Lung (tissue), 17 donors: ENCODE measurements at places on chromosomes 4 and X.

DNA sequence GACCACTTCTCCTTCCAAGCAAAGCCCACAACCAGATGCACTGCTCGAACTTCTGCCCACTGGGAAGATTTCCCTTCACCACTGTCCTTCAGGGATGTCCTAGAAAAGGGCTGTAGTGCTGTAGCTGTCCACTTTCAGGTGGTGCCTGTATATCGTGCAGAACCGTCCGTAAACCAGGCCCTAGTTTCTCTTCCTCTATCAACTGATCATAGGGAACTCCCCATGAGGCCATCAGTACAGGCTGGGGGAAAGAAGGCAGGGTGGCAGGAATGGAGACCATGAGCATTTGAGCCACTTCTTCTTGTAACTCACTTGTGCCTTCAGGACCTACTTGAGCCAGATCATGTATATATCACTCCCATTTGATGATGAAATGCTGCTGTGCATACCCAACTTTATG is 57.3 kb upstream of the FAM9B start:
- no peak for DNase-seq

DNA sequence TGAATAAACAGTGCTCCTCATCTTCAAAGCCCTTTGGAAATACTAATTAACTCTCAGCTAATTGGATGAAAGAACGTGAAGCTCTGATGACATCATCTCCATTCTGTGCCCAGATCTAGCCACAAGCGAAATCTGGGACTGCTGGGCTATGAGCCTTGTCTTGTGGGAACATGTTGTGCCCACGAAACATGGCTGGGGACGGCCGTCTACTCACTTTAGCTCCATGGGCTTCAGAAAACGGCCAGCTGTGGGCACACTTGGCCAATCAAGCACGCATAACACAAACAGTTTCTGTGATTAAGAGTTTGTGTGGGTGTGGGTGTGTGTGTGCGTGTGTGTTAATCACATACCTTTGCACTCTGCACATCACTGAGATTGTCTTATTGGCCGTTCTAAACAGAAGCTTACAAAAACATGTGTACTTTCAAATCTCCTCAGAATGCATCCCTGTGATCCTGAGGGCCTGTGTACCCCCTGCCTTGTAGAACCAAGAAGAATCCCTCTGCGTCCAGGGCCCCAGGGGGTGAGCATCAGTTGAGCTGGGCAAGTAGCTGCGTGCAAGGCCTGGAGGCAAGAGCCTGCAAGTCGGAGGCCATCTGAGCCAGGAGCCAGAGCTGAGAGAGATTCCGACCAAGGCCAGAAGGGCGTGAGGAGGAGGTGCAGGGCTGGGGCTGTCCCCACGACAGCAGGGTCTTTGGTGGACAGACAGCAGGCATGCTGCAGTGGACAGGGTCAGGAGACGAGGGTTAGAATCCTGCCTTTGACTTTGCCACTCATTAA is 18.7 kb upstream of the ZNF185 start:
- DNase-seq: no peak

DNA sequence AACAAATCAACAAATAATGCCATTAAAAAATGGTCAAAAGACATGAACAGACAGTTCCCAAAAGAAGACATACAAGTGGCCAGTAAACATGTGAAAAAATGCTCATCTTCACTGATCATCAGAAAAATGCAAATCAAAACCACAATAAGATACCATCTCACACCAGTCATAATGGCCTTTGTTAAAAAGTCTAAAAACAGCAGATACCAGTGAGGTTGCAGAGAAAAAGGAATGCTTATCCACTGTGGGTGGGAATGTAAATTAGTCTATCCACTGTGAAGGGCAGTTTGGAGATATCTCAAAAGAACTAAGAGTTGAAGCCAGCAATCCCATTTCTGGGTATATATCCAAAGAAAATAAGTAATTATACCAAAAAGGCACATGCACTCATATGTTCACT is 668.1 kb upstream of the CPEB2 start:
- DNase-seq: no peak

DNA sequence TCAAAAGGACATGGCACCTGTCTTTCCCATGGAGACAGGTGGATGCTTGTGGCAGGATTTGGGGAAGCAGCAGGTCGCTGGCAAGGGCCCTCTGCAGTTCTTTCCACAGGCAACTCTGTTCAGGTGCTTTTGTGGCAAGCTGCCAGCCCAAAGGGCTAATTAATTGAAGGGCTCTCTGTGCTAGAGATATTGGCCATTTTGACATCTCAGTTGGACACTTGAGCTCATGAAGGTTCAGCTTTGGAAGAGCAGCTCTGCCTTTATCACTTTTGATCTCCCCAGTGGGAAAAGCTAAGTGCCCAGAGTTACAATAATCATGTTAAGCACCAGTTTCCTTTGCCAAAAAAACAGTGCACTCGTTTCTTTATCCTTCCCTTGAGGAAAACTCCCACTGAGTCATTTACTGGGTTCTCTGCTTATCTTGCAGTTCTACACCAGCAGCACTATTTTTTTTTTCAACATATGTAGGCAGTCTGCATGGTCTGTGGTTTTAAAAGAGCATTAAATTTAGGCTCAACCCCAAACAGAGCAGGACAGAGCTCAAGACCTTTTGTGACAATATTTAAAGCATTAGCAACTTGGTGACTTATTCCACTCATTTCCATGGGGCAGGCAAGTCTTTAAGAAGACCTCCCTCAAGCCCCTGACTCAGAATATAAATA is 336.4 kb upstream of the RASGEF1B start:
- no peak for DNase-seq

- no peak for DNase-seq
Observed at GRCh38 chr4:184197536-184198082, 20.1 kb downstream of the ENPP6 start.

DNA sequence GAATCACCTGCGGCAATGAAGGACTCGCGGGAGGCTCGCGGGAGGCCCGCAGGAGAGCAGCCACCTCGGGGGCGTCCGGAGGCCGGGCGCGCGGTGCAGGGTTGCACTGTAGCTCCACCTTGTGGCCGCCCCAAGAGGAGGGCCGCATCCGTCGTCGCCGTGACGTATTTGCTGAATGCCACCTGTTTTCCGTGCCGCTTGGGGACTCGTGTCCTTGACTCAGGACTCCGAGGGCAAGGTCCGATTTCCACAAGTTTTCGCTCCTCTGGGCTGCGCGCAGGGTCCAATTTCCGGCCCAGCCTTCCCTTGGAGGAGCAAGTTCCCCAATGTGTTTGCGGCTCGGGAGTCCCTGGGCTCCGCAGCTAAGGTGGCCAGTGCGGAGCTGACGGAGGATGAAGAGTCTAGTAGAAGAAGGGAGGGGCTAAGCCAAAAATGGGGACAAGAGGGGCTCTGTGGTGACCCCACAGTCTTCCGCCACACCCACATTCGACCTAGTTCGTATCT is 10.7 kb upstream of the DLG3 start:
- peak; percentile 59 for DNase-seq

DNA sequence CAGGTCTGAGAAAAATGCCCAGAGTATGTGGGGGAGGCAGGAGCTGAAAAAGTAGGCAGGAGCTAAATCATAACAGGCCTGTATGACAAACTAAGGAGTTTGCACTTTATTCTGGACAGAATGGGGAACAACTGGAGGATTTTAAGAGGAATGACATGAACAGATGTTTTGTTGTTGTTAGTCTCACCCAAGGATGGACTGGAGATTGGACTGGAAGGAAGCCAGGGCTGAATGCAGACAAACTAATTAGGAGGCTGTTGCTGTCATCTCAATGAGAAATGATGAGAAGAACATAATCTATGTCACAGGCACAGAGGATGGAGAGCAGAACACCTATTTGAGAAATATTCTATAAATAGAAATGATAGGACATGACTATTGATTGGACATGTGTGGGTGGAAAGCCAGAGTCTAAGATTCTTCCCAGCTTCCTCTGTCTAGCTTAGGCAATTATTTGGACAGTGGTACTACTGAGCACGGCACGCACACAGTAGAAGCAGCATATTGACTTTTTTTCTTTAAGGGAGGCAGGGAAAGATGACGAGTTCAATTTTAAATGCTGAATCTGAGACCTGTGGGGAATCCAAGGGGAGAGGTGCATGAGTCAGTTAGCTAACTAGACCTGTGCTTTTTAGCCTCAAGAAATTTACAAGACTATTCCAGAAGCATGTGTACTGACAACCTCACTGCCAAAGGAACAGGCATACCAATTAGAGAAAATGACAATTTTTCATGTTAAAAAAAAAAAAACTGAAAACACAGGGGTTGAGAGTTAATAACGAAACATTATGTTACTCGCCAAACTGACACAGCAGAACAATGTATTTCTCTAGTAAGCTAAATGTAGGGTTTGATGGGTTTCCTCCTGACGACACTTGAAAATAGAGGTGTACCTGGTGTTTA is 963 bp upstream of the USO1 start:
- peak; percentile 29 for DNase-seq

DNA sequence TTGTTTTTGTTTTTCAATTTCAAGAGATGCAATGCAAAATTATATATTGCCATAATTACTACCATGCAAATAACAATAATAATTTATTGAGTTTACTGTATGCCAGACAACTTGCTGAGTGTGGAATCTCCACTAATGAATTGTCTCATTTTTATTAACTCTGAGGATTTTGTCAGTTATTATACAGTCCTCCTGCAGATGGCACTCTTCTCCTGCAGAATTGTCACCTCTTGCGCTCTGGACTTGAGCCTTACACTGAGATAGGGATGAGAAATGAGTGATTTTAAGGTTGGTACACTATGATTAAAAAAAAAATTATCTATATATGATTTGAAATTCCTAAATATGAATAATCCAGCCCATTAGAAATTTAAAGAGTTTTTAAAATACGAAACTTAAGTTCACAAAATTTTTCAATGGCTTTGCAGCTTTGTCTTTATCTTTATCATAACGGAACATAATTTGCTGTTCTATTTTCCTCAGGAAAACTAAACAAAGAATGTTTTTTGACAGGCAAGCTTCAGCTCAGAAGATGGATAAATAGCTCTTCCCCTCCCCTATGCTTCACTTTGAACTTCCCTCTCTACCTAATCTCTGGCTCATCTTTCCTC is 12.7 kb upstream of the PAQR3 start:
- DNase-seq: peak; percentile 68

DNA sequence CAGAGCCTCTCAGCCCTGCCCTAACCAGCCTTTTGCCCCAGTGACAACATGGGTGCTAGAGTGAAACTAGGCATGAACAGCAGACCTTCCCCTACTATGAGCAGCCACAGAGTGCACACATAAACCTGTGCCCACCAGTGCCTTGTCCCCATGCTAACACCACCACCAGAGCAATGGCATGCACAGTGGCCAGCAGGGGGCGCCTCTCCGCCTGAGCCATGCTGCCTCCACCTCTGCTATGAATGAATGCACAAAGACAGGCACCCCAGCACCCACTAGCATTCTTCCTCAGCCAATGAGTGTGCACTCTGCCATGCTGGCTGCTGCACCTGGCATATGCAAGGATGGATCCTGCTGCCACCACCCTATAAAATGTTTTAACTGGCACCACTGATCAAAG is 286.9 kb upstream of the FGF16 start:
- no peak for DNase-seq

- no peak for DNase-seq
Observed at GRCh38 chr4:99891351-99891750, 2.9 kb downstream of the LAMTOR3 start.

DNA sequence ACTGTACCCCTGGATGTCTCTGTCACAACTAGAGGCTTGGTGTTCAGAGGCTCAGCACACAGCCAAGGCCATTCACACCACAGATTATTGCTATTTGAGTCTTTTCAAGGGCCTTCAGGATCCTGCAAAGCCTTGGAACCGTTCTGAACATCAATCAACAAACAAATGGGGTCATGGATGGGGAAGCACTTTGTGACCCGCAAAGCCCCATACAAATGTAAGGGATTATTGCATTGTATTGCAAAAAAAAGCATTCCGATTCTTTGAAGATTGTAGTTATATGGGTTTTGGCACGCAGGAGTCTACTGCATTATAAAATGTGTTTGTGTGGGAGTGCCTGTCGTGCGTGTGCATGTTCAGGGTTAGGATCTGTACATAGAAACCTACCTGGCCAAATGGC is 17.3 kb upstream of the BCORL1 start:
- DNase-seq: no peak

GRCh38 chr4:106507440-106507839 is 138.9 kb upstream of the GIMD1 start:
- DNase-seq: no peak

DNA sequence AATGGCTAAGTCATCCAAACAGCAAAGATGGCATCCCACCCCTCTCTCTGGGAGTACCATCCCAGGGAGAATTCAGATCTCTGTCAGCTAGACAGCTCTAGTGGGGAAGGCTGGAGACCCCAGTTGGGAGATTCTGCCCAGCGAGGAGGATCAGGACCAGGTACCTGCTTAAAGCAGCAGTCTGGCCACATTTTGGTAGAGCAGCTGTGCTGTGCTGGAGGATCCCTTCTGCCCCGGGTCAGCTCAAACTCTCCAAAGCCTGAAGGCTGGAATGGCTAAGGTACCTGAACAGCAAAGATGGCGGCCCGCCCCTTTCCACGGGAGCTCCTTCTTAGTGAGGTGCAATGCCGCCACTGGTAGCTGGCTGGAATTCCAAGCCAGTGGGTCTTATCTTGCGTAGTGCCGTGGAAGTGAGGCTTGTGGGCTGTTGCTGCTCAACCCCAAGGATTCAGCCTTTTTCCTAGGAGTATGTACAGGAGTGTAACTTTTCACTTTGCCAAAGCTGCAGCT is 40.1 kb downstream of the SATL1 start:
- DNase-seq: no peak

- no peak for DNase-seq
Observed at GRCh38 chr4:25939330-25939729, 25.3 kb downstream of the SMIM20 start.

DNA sequence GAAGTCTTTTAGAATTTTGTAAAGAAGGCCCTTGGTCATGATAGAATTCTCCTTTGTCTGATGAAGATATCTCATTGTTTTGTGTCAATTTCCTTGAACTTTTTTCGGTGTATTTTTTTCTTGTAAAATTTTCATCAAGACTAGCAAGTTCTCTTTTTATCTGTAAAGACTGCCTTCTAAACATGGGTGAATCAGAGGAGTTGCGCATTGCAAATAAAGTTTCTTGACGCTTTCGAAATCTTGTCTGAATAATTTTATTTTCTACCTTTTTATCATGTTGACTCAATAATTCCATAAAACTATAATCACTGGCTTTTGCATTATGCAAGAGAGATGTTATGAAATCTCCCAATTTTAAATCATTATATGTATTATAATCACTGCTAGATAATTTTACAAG is 66.2 kb downstream of the NCAPG start:
- DNase-seq: no peak

DNA sequence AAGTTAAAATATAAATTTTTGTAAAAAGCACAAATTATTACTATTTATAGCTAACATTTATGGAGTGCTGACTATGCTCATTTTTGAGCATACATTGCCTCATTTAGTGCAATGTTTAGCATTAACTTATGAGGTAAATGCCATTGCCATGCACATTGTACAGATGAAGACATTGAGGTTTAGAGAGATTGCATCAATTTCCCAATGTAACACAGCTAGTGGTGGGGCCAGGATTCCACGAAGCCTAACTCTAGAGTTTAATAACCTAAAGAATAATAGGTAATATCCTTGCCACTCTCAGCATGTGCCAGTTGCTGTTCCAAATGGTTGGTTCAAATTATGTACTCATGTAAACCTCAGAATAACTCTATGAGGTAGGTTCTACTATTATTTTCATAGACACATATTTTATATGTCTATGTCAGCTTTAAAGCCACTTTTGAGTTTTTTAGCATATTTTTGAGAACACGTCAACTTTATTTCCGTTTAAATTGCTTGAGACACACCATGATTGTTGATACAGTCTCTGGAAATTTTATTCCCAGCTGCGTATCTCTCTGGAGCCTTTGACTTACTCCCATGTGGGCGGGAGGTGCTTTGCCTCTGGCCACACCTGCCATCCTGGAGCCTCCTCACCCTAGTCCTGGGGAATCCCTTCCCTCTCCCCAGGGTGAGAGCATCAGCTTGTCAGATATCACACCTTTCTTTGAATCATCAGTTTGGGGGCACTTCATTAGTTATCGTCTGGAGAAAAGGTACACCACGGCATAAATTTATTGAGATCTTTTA is 10.8 kb upstream of the ADH1A start:
- no peak for DNase-seq
